ENCODE measurements at places on chromosomes 13 and 19.

DNA sequence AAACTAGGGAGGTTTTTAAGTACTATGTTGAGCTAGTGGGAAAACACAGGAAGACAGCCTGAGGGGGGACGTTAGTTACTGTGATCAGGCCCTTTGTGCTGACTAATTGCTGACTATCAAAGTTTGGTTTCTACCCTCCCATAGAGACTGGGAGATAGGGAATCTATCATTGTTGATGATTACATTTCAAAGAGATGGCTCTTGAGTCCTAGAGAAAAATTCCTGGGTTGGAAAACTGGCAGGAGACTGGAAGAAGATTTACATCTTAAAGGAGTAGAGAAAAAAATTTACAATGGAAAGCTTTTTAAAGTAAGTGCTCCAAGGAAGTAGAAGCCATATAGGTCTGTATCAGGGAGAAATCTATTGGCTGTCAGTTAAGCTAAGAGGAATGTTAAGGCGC, 522.0 kb upstream of the KLHL1 start:
- no peak for DNase-seq

DNA sequence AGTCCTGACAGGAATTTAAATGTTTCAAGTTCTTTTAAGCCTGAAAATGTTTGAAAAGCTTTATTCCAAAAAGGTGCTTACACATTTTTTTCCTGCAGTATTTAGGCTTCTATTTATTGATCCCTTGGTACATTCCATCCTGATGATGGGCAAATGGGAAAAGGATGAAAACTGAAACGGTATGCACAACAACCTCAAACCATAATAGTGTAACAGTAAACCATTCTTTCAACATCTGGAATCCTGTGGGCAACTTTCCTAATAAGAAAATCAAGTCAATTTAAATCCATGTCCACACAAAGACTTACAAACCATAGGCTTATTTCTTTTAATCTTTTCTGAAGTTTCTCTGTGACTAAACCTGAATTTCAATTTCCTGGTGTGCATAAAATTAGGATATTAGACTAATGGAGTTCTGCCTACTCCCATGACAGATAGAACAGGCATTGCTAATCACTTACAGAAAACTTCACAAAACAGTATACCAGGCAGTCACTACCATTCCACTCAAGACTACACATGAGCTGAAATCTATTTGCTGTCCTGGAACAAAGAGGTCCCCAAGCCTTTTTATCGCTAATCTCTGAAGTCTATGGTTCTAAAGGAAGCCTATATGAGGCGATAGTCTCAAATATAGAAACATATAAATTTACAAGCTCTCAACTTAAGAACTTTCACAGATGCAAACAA, 103.3 kb downstream of the DLEU7 start:
- DNase-seq, result no peak

DNA sequence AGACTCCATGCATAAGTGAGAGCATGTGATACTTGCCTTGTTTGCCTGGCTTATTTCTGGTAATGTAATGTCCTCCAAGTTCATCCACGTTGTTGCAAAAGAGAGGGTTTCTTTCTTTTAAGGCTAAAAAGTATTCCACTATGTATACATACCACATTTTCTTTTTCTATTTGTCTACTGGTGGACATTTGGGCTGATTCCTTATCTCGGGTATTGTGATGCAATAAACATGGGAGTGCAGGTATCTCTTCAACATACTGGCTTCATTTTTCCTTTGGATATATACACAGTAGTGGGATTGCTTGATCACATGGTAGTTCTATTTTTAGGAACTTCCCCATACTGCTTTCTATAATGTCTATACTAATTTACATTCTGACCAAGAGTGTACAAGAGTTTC, 49.6 kb upstream of the EBPL start:
- no peak for DNase-seq

DNA sequence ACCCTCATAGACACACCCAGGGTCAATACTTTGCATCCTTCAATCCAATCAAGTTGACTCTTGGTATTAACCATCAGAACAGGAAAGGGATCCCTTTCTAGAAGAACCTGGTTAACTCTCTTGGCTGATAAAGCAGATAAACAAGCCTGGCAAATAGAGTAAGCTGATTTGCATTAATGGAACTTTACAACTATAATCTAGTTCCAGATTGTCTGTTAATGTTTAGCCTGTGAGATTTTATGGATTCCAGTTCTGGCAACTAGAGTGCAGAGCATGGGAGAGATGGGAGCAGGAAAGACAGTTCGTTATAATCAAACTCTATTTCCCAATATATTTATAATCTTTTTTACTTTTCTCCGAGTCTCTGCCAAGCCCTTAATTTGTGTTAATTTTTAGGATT, 272.6 kb upstream of the KLHL1 start:
- no peak for DNase-seq

- no peak for DNase-seq
These were observed 14.8 kb downstream of the KCTD12 start for GRCh38 chr13:76871432-76871831.

DNA sequence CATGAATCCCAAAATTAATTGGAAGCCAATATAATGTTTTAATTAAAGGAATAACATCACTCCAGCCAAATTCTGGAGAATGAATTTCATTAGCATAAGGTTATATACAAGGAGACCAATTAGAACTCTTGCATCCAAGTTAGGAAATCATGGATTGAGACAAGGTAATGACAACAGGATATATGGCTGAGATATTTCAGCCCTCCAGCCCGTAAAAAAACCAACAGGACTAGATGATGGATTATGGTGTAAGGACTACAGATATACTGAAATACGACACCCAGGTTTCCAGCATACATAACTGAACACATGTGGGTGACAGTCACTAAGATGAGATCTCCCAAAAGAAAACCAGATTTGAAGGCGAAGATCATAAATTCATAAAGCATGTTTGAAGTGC, 56.5 kb downstream of the TSC22D1 start:
- no peak for DNase-seq

GRCh38 chr13:103133556-103133955, 67.3 kb upstream of the SLC10A2 start:
- no peak for DNase-seq

DNA sequence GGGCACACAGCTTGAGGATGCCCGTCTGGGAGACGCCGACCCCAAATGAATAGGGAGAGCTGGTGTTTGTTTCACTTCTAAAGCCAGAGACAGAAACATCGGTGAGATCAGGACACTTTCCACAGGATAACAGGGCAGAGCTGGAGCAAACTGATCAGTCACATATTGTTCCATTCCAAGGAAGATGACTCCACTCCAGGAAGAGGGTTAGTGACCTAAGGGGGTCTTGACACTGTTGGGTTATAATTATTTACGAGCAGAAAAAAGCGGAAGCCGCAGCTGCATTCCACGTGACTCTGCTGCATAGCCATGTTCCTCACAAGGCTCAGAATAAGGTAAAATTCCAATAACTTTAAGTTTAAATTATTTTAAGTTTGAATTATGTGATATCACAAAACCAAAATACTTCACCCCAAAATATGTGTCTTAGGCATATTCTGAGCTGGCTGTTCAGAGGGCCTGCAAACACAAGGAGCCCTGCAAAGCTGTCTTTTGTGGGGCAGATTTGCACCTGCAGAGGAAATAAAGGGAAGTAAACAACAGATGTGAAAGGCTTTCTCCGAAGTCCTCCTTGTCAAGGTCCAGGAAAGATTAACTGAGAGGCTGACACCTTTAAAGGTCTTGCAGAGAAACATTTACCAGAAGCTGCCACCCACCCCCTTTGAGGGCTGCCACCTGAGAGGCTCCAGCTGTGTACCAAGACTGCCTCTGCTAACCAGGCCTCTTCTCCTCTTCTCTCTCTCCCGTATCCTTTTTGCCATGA, 819.2 kb downstream of the UQCRFS1 start:
- no peak for DNase-seq
